ENCODE measurements at places on chromosomes 3 and 15.

- DNase-seq: no peak
Observed at GRCh38 chr3:197335428-197336132, 37.2 kb upstream of the DLG1 start.

DNA sequence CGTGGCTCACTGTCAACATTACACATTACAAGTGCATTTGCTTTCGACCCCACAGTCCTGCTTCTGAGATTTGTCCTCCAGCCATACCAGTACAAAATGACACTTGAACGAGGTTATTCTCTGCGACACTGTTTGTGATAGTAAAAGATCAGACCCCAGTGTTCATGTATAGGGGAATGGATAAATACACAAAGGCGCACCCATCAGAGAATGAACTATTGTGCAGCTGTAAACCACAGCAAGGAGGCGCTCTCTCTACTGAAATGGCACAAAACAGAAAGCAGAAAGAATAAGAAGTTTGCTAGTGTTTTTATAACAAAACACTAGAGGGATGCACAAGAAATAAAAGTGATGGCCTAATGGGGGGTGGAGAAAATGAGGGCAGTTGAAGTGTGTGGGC is 4.9 kb upstream of the CHSY1 start:
- no peak for DNase-seq

DNA sequence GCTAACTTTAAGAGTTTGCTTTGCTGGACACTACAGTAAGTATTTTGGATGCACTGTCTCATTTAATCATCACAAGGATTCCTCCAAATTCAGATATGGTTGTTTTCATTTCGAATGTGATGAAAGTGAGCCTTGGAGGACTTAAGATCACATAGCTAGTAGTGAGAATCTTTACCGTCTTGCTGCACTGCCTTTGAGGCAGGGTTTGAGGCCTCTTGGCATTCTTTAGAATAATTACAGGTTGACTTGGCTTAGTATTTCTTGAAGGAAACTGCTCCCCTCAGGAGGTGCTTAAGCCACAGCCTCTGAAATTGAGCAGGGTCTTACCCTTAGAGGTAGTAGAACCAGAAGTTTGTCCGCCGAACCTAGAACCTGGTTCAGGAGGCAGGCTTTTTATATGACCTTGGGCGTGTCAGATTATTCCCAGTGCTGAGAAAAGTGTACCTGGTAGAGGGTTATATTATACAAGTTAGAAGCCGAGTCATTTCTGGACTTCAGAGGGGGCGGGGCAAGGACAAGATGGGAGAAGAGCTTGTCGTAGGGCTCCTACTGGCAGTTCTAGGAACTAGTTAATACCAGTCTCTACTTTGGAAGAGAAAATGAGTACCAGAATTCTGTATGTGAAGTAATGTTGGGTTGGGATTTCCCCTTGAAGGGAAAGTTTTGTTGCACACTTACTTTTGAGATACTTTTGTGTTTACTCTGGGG is 1.1 kb downstream of the TFG start:
- DNase-seq: peak; percentile 51

GRCh38 chr3:173553635-173554280 is 156.2 kb downstream of the NLGN1 start:
- DNase-seq: no peak

DNA sequence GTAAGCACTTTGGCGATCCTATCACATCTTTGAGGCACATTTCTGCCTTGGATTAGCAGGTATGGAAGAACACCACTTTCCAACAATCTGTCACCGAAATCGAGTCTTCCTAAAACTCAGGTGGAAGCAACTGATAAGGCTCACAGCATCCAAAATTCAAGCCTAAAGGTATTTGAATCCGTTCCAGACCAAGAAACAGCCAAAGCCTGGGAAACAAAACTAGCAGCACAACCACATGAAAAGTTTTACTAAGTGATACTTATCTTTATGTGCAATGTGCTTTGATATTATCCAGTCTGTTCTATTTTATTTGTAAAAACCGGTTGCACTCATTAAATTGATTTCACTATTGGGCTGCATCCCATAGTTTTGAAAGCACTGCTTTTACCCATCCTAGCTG is 40.5 kb upstream of the FAM174B start:
- no peak for DNase-seq

DNA sequence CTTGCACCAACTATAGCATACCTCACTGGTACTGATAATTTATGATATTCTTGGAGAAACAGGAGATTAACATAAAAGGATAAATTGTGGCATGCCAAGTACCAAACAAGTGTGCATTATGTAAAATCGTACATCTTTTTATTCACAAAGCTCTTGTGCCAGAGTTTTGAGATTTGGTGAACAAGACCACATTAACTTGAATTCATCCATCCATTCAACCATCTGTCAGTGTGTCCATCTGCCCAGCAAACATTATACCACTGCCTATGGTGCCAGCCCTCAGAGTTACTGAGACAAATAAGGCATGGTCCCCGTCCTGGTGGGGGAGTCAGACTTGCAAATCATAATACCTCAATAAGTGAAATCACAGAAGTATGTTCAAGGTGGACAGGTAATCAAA is 17.0 kb upstream of the NEO1 start:
- DNase-seq: no peak

GRCh38 chr3:186150041-186150830 is 41.3 kb upstream of the ETV5 start:
- no peak for DNase-seq

GRCh38 chr3:177131927-177132636 is 65.2 kb downstream of the TBL1XR1 start:
- DNase-seq: no peak

- DNase-seq: no peak
Observed at GRCh38 chr15:101401286-101401685, 88.2 kb downstream of the PCSK6 start.

DNA sequence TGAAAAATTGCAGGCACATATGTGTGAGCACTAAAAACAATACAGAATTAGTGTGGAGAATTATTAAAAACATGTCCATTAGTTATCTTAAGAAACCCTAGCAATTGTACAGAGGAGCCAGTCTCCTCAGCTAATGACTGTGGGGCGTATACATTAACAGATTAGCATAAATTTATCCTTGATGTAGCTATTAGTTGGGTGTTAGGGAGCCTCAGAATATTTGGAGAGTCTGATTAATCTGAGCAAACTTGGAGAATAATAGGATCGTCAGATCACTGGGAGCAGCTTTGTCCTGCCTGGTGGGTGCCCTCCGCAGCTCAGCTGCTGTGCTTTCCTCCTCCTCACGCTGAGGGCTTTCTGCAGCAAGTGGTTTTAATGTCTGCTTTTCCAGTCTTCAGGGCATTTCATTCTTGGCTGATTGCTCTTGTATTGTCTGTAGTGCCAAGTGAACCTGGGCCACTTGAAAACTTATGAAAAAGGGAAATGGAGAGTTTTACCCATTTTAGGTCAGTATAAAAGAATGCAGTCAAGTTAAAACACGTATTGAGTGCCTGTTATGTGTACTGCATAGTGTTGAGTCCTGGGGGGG is 417.4 kb upstream of the SEMA6D start:
- no peak for DNase-seq

DNA sequence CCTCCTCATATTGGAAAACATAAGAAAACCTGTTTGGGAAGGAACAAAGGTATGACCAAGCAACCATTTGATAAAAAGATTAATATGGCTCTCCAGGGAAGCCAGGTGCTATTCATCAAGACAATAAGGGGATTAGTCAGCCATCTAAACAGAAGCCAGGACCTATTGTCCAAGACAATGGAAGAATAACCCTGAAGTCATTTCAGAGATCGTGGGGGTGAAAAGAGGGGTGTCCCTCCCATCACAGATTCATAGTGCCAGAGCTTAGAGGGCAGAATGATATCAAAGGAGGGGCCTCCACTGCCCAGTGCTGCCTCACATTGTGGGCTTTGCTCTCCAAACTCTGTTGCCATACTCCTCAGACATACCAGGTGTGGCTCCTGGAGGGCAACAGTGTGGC is 73.5 kb downstream of the DAPK2 start:
- no peak for DNase-seq

DNA sequence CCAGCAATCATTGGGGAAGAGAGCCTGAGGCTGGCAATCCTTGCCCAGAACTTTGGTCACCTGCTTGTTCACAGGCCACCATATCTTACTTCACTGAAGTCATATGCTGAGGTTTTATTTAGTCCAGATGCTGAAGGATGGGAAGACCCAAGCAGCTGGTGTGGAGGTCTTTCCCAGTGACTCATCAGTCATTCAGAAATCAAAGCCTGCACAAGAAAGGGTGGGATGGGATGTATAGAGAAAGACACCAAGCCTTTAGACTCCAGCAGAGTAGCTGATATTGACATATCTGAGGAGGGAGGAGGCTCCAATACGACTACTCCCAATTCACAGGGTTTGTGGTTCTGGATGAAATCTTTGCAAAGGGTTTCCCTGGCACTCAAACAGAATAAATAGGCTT is 13.0 kb upstream of the PHLDB2 start:
- DNase-seq: no peak

DNA sequence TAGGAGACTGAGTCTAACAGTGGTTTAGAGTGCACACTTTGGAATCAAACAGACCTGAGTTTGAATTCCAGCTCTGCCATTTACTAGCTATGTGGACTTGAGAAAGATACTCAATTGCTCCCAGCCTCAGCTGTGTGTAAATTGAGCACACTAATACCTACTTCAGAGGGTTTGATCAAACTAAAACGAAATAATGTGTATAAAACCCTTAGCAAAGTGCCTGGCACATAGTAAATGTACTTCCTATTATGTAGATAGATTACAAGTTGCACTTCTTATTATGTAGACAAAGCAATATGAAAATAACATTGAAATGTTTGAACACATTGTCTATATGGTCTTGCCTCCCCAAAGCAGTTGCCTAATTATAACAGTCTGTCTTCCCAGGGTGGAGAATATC is 180.6 kb downstream of the ANXA2 start:
- no peak for DNase-seq

GRCh38 chr3:197434830-197435229 is 120.9 kb downstream of the BDH1 start:
- no peak for DNase-seq

DNA sequence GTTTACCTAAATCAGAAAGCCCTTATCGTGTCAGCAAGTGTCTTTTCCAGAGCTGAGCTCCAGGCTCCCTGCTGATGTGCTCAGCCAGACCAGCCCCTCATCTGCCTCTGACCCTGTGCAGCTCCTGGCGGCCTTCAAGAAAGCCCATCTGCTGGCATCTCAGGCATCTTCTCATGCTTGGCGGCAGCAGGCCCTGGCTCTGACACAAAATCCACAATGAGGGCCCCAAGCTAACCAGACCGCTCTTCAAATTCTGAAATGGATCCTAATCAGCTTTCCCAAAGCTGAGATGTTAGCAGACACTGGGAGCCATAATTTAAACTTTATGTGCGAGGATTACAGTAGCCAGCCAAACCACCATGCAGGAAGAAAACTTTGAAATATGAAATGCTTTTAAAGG is 50.8 kb upstream of the CTDSPL start:
- no peak for DNase-seq

GRCh38 chr3:119292666-119293065 is 1.5 kb upstream of the ARHGAP31 start:
- no peak for DNase-seq

DNA sequence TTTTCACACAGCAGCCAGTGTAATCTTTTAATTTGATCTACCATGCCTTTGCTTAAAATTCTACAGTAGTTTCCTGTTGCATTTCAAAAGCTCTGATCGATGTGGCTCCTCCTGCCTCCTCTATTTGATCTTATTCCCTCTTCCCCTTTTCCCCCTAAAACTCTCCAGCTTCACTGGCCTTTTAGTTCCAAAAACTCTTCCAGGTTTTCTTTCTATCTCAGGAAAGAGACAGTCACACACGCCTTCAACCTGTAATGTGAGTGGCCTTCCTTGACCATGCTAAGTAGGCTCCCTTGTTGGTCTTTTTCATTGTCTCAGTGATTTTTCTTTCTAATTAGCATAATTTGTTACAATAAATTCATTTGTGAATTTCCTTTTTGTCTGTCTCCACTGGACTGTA is 985 bp downstream of the TEX9 start:
- DNase-seq: no peak

DNA sequence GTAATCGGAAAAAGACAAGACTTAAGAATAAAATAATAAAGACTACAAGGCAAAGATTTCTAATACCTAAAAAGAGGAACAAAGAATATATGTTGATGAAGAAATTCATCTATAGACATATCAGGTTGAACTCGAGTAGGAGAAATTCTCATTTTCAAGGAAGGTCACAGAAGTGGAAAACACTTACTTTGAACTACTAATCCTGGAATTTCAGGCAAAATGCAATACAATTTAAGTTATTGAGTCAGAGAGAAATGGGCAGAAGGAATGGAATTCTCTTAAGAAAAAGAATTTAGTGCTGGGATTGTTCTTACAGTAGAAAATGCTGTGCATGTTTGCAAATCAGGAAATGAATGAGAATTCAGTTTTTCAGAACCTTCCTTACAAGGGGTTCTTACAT is 135.9 kb upstream of the TGFBR2 start:
- DNase-seq: no peak

GRCh38 chr15:37124331-37124730 is 24.0 kb upstream of the MEIS2 start:
- DNase-seq: no peak

- DNase-seq: no peak
Observed at GRCh38 chr3:135897715-135898114, 67.8 kb upstream of the PPP2R3A start.

DNA sequence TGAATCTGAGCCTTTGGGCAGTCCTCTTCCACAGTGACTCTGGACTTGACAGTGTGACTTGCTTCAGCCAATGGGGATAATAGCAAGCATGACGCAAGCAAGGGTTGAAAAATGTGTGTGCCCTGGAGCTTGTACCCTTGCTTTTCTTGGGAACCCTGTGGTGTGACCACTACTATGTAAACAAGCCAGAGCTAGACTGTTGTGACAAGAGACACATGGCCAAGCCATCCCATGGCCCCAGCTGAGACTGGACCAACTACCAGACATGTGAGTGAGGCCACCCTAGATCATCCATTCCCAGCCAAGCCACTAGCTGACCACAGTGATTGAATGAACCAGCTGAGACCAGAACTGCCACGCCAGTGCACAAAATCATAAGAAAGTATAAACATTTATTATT is 11.8 kb downstream of the MYO1E start:
- DNase-seq: no peak

DNA sequence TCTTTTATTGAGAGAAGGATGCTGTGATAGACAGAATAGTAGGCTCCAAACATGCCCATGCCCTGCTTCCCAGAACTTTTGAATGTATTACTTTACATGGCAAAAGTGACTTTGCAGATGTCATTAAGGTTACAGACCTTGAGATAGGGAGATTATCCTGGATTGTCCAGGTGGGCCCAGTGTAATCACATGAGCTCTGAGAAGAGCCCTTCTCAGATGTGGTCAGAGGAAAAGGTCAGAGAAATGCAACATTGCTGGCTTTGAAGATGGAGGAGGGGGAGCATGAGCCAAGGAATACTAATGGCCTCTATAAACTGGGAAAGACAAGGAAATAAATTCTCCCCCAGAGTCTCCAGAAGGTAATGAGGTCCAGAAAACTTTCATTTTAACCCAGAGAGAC is 45.8 kb upstream of the LYZL4 start:
- DNase-seq: no peak

- no peak for DNase-seq
Observed at GRCh38 chr15:69435985-69436384, 16.6 kb upstream of the RPLP1 start.
